Germinal center (tissue), 1 donor: ENCODE measurements at places on chromosomes 4 and X.

DNA sequence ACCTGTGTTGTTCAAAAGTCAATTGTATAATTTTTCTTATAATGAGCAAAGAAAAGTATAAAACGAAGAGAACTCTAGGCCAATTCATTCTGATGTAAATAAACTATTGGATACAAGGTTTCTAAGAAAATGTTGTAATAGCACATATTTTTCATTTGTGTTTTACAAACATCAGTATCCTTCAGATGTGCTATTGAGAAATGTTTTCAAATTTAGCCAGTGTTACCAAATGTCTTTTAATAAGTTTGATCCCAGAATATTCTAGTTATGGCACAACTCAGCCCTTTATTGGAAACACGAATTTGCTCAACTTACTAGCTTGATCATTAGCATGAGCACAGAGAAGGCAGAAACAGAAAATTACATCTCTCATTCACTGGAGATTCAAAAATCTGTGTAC is 319.3 kb downstream of the IL15 start:
- DNase-seq: no peak

DNA sequence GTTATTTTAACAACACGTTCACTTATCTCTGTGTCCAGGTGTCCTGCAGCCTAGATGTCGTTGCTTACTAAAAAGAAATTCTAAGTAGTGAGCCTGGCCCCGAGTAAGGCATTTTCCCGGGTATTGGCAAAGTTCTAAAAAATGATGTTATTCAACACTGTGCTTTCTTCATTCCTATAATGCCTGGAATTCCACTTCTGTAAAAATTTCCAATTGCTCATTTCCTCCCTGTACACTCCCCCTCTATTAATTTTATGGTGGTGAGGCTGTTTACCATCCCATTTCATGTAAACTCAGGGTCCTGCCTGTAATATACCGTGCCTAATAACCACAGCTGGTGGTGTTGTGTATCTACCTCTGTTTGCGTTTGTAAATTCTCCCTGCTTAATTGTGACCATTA is 14.2 kb downstream of the BST1 start:
- DNase-seq: no peak

DNA sequence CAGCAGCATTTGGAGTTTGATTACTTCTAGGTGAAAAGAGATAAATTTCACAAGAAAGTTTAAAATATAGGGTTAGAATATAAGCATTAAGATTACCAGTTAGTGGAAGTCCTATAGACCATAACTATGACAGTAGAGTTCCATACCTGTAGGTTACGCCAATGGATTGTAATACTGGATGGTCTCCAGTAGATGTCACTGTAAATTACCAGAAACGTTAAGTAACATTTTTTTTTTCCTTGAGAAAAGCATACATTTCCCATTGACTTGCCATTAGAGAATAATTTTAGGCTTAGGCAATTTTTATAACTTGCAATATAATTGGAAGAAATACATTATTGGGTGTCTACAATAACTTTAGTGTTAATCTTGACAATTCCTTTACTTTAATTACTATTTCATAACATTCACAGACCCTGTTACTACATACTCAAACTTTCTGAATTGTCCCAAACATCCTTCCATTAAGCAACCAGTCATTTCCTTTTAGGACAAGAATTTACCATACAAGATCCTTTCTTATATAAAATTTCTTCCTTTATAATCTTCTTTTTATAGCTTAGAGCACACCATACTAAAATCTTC is 304.1 kb upstream of the TECRL start:
- peak; percentile 10 for DNase-seq

- no peak for DNase-seq
Measured at GRCh38 chrX:136493011-136493410, 4.4 kb upstream of the HTATSF1 start.

- DNase-seq: no peak
Measured at GRCh38 chrX:20665481-20665880, 398.8 kb upstream of the RPS6KA3 start.

DNA sequence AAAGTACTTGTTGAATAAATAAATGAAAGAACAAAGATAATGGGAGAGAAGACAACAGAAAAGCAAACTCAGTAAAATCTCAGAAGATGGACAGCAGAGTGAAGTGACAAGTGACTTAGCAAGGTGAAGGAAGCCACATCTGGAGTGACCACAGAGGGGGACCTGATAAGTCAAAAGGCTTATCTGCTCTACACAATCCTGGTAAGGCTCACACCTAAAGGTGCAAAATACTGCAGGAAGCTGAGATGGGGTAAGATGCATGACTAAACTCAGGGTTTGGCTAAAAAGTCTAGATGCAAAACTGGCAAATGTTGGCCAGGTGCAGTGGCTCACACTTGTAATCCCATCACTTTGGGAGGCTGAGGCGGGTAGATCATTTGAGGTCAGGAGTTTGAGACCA is 22.2 kb downstream of the TRMT2B start:
- no peak for DNase-seq

GRCh38 chr4:149932188-149932587 is 116.5 kb upstream of the IQCM start:
- no peak for DNase-seq

DNA sequence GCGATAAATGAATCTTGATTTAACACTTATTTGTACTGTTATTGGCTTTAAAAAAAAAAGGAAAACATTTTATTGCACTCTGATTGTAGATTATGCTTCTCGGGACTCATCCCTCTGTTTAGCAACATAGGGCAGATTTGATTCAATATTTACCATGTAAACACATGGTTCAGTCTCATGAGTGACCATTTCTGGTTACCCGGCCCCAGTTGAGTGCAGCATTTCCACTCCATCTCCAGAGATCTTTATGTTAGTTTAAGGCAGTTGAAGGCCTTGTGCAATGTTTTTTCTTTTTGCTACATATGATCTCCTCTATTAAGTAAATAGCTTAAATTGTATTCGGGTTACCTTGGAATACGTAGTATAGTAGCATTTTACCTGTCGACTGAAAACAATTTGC is 143.3 kb upstream of the RPS6KA3 start:
- no peak for DNase-seq

GRCh38 chr4:55321707-55322264 is 24.3 kb upstream of the SRD5A3 start:
- DNase-seq: no peak

- DNase-seq: no peak
Measured at GRCh38 chr4:117326091-117326490, 240.7 kb upstream of the TRAM1L1 start.

DNA sequence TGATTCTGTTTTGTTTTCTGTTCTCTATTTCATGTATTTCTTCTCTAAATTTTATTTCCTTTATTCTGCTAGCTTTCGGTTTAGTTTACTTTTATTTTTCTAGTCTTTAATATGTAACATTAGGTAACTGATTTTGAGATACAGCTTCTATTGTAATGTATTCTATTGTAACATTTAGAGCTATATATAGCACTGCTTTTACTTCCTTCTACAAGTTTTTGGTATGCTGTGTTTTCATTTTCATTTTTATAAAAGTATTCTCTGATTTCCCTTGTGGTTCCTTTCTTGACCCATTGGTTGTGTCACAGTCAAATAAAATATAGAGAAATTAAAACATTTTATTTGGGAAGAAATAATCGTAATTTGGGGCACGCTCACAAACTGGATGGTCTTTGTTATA is 13.9 kb upstream of the CT47A1 start:
- DNase-seq: no peak

DNA sequence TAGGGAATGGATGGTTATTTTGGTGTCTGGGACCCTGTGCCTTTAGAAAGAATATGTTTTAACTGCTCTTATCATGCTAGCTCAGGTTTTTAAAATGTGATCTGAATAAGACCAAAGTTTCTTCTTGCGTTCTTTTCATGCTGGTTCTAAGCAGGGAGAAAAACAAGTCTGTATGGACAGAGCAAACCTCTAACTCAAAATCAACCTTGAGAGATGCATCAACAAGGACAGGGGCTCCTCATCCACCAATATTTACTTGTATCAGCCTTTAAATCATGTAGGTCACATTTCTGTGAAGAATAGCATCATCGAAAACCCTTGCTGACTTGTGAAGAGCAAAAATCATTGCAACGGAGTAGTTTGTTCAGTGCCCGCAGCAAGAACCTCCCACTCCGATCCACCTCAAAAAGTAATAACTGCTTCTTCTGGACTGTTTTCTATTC is 1.2 kb downstream of the ATP10D start:
- no peak for DNase-seq

- DNase-seq: no peak
Measured at GRCh38 chr4:165415910-165416309, 37.1 kb downstream of the CPE start.

GRCh38 chr4:88818631-88819470 is 121.2 kb upstream of the NAP1L5 start:
- DNase-seq: no peak

DNA sequence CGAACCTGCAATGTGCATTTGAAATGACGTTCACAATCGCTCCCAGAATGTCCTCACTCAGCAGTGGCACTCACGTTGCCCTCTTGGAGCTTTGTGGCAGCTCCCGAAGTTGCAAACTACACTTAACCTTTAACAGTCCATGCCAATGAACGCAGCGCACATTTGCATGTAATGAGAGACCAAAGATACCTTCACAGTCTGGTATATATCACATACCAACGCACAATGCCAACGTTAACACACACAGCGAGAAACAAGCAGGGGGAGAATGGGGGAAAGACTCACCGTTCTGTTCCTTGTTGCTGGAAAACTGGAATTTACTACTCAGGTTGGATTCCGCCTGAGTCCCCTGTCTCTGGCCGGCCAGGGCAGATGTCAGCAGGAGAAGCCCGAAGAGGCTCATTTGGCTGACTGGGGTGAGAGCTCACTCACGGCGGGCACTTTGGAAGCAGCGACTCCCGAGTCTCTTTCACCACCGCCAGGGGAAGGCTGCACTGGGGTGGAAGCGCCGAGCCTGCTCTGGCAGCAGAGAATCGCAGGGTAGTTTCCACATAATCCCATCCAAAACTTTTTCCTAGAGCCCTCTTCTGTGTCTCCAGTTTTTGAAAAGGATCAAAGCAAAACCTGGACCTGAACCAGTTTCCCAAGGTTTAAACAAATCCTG is 966 bp downstream of the PDGFC start:
- no peak for DNase-seq

GRCh38 chr4:16537926-16538325 is 311.7 kb upstream of the TAPT1 start:
- DNase-seq: no peak

DNA sequence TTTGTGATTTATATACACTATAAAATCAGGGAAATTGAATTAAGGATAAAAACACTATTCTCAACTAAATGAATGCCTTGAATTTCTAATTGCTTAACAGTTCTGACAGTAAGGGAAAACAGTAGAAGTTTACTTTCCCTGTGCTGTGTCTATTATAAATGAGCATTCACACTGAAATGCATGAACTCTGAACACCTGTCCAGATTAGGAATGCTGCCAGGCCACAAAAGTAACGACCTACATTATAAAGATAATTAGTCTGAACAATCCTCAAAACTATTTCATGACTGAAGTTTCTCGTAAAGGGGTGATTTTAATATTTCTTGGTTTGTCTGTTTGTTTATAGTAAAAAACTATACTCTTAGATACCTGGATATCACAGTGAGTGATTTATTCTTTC is 2.0 kb downstream of the NDST3 start:
- no peak for DNase-seq

- DNase-seq: peak; percentile 15
Measured at GRCh38 chr4:143185253-143186107, 763 bp downstream of the USP38 start.

DNA sequence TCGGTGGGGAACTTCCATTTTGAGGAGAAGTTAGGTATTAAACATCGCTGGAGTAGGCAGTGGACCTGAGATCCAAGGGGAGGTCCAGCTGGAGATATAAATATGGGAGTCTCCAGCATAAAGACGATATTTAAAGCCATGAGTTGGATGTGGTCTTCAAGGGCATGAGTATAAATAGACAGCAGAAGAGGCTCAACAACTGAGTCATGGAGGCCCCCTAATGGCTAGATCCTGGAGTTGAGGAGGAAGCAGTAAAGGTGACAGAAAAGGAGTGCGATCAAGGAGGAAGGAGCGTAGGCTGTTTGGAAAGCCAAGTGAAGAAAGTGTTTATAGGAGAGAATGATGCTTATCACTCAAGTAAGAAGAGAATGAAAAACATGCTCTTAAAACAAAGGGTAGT is 18.1 kb upstream of the APBB2 start:
- no peak for DNase-seq

DNA sequence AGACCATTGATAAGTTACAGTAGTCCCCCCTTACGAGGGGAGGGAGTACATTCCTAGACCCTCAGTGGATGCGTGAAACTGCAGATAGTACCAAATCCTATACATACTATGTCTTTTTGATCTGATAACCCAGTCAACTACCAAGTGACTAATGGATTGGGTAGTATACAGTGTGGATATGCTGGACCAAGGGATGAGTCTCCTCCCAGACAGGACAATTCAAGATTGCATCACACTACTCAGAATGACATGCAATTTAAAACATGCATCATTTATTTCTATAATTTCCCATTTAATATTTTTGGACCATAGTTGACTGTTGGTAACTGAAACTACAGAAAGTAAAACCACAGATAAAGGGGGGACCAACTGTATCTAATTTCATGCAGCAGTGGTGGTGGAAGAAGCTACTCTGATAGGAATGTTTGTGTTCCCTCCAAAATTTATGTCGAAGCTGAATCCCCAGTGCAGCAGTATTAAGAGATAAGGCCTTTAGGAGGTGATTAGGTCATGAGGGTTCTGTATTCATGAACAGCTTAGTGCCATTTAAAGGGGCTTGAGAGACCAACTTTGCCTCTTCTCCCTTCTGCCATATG is 11.9 kb downstream of the HADH start:
- DNase-seq: no peak

- DNase-seq: no peak
Measured at GRCh38 chrX:41960142-41960541, 36.8 kb upstream of the CASK start.

DNA sequence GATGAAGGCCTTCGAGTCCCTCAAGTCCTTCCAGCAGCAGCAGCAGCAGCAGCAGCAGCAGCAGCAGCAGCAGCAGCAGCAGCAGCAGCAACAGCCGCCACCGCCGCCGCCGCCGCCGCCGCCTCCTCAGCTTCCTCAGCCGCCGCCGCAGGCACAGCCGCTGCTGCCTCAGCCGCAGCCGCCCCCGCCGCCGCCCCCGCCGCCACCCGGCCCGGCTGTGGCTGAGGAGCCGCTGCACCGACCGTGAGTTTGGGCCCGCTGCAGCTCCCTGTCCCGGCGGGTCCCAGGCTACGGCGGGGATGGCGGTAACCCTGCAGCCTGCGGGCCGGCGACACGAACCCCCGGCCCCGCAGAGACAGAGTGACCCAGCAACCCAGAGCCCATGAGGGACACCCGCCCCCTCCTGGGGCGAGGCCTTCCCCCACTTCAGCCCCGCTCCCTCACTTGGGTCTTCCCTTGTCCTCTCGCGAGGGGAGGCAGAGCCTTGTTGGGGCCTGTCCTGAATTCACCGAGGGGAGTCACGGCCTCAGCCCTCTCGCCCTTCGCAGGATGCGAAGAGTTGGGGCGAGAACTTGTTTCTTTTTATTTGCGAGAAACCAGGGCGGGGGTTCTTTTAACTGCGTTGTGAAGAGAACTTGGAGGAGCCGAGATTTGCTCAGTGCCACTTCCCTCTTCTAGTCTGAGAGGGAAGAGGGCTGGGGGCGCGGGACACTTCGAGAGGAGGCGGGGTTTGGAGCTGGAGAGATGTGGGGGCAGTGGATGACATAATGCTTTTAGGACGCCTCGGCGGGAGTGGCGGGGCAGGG is 568 bp downstream of the HTT start:
- DNase-seq: peak; percentile 57

GRCh38 chr4:108982402-108983185 is 219.7 kb upstream of the ETNPPL start:
- DNase-seq: no peak
